ENCODE measurements at places on chromosomes 2 and 18.

GRCh38 chr2:120863661-120864320, 128.1 kb downstream of the GLI2 start:
- DNase-seq = no peak

DNA sequence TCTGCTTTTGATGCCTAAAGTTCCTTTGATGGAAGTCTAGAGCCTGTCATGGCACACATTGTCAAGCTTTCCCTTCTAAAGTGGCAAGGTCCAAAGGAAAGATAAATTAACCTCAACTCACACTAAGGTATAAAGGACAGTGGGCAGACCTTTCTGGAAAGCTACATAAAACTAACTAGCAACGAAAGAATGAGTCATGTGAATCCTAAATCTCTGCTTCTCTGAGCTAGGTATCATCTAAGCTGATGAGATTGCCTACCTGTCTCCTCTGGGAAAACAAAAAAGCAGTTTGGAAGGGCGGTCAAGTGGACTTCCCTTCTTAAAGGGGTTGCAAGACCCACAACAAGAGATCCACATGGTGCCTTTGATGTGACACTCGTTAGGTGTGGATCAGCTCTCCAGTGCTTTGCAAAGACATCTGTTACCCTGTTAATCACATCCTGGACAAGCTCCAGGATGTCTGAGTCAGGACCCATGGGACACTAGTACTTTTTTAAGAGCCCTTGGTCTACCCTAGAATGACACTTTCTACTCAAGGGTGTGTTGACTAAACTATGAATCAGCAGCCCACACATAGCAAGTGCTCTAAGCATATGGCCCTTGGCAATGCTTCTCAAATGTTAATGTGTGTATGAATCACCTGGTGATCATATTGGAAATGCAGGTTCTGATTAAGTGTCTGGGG, 173.5 kb downstream of the ALK start:
- no peak for DNase-seq

DNA sequence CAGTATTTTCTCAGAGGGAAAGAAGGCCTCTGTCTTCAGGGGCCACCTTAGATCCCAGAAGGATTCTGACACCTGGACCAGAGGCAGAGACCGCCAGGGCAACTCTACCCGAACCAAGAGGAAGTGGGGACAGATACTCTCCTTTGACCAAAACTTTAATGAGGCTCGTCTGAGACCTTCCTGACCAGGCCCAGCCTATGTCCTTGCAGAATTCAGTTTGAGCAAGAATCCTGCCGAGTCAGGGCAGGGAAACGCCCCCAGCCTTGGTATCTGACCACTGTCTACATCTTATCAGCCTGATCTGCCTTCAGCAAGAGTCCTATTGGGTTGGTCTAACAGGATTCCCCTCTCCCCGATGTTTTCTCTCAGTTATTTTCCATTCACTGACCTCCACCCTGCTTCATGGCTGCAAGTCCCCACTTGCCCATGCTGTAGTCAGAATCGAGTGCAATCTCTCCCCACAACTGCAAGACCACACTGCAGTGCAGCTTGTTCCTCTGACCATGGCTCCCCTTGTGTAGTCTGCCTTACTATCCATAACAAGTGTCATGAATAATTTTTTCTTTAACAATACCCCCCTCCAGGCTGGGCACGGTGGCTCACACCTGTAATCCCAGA, 95.0 kb downstream of the MSH2 start:
- no peak for DNase-seq

GRCh38 chr2:128808462-128809258, 490.0 kb upstream of the HS6ST1 start:
- DNase-seq = peak; percentile 77

DNA sequence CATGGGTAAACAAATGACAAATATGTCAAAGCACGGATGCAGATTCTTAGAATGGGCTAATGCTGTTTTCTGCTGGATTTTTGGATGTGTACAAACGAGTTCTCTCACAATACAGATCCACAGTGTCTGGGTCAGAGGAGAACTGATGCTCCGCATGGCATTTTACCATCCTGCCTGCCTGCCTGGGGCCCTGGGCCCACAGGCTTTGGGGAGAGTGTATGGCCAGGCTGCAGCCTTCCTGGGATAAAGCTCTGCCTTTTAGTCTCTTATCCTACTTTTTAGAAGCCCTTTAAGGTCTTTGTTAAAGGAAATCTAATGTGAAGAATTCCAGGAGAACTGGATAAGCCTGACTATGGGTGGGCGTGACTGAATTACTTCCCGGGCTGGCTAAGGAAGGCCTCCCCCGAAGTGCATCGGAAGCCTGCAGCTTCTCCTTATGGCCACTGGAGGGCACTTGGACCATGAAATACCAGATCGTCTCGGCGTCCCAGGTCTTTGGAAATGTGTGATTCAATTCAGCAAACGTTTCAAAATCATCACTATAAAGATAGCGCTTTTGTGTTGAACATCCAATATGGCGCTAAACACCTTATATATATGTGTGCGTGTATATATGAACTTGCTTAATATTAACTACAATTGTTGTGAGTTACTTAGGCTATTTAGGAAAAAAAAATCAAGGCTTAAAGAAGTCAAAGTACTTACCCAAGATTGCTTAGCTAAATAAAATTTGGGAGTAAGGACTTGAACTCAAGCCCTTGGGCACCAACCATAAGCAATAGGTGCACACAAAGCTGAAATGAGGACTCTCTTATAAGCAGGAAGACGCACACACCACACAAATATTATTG, 15.2 kb upstream of the DNPEP start:
- DNase-seq = peak; percentile 76

DNA sequence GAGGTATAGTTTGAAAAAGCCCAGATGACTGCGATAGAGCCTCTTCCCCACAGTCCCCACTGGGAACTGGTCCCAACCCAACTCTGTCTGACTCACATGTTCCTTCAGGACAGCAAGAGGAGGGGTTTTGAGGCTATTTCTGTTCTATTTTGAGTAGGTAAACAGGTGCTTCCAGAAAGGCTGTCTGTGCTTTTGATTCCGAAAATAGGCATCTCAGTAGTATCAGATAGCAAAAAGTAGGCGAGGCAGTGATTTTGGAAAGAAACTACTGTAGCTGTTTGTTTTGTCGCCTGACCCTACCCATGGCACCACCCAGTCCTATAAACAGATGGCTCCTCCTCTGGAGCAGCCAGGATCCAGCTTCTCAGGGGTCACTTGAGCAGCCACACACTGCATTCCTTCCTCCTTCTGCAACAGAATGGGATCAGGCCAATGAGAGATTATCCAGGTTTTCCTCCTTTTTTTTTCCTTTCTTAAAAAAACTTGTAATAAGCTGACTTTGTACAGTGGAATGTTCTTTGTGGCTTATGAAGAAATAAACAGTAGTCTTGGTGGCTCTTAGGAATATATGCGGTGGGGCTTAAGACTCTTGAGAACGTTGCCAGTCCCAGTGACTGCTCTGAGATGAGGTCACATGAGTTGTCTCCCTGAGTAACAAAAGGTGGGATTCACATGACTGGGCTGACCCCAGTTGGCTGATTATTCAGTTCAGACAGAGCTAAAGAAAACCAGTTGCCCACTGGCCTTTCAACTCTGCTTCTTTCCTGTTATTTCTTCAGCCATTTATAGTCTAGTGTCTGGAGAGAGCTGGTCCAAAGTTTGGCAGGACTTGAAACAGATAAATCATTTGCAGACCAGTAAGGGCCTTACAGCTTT, 98.6 kb downstream of the KCNS3 start:
- no peak for DNase-seq
